ENCODE measurements at places on chromosomes 16 and 17. TPM values are rescaled to one million over a fixed set of nuclear protein-coding genes. Genes with fewer than 3 reads are reported as not detected.

Gene PSMD12
- total RNA-seq, result 51.1 TPM

GRCh38 chr16:56241596-56241995, 50.3 kb downstream of the GNAO1 start:
- no peaks in the 10 kb centered on the region for H3K36me3 ChIP-seq
- no peak overlapping the region for H3K27ac ChIP-seq
- no peak overlapping the region for H3K4me3 ChIP-seq
- H3K27me3 ChIP-seq, result no peaks in the 10 kb centered on the region
- no peaks in the 10 kb centered on the region for H3K4me1 ChIP-seq
- no peak for DNase-seq

Gene GP1BA
- total RNA-seq, result not detected

DNA sequence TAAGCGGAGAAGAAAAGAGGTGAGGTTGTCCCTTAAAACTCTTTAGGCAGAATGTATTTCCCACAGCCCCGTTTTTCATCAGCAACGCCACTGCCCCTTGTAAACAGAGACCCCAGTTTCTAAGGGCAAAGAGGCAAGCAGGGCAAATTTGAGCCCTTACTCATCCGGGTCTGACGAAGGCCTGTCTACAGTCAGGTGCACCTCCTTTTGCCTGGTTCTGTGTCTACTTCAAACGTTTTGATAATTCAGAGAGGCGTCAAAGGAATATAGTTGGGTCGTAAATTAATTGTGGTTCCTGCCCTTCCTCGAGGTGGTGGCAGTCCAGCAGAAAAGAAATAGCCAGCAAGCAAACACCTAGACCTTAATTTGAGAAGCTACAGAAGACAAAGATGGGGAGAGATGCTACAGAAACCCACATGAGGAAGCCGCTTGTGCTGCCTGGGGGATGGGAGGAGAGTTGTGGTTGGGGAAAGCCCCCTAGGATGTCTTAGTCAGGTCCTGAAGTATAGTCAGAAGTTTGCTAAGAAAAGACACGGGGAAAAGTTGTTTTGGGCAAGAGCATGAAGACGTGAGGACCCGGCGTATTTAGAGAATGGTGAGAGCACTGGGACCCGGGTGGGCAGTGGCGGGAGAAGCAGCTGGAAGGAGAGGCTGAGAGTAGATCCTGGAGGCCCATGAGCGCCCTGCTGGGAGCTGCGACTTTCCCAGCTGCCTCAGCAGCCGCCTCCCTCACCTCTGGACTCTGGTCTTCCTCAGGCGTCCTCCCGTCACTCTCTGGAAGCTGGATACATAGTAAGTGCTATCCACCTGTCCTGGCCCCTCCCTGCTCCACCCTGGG, 2.4 kb downstream of the FBRS start:
- H3K4me3 ChIP-seq, result peak overlapping the region; percentile 87
- DNase-seq, result peak; percentile 89
- H3K27me3 ChIP-seq, result no peaks in the 10 kb centered on the region
- H3K4me1 ChIP-seq, result peaks cover 15% of the 10 kb centered on the region

Gene CCNF
- total RNA-seq, result 38.2 TPM

Gene PRR15L
- 223 TPM for total RNA-seq

Gene MNT
- 20.7 TPM for total RNA-seq

- H3K27ac ChIP-seq, result no peak overlapping the region
- H3K4me3 ChIP-seq, result no peak overlapping the region
Measured at GRCh38 chr16:25841761-25842160, 150.0 kb downstream of the HS3ST4 start.

Gene MRPS23
- total RNA-seq, result 19.3 TPM

DNA sequence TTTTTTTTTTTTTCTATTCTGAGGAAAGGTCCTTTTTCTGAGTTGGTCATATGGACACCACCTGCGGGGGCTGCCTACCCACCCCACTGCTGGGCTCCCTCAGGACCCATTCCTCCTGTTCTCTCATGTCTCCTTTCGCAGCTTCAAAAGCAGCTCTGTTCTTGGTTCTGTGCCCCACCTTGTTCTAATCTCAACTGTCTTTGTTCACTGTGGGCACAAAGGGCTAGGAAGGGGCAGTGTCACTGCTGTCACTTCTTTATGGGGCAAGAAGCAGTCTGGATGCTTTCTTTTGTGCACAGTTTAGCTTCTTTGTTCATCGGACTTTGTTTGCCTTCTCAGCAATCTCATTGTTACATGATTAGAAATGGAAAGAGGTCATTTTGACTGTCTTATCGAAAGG, 7.1 kb downstream of the GOSR2 start:
- H3K27ac ChIP-seq, result no peak overlapping the region
- H3K27me3 ChIP-seq, result no peaks in the 10 kb centered on the region
- H3K4me1 ChIP-seq, result no peaks in the 10 kb centered on the region
- H3K36me3 ChIP-seq, result peaks cover 10% of the 10 kb centered on the region

DNA sequence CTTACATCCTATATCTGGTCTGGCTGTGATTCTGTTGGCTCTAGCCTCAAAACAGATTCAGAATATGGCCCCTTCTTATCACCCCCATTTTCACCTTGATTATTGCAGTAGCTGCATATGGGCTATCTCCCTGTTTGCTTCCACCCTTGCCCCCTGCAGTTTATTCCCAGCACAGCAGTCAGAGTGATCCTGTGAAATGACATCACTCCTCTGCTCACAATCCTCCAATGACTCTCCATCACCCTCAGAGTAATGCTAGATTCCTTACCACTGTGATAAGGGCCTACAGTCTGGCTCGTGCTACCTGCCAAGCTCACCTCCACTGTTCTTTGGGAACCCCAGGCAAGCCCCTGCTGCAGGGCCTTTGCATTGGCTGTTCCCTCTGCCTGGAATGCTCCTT, 92.5 kb downstream of the ASIC2 start:
- H3K36me3 ChIP-seq, result no peaks in the 10 kb centered on the region
- no peak for DNase-seq
- no peaks in the 10 kb centered on the region for H3K27me3 ChIP-seq
- no peaks in the 10 kb centered on the region for H3K4me1 ChIP-seq
- no peak overlapping the region for H3K4me3 ChIP-seq

Gene TMIGD1
- total RNA-seq, result 14.4 TPM

DNA sequence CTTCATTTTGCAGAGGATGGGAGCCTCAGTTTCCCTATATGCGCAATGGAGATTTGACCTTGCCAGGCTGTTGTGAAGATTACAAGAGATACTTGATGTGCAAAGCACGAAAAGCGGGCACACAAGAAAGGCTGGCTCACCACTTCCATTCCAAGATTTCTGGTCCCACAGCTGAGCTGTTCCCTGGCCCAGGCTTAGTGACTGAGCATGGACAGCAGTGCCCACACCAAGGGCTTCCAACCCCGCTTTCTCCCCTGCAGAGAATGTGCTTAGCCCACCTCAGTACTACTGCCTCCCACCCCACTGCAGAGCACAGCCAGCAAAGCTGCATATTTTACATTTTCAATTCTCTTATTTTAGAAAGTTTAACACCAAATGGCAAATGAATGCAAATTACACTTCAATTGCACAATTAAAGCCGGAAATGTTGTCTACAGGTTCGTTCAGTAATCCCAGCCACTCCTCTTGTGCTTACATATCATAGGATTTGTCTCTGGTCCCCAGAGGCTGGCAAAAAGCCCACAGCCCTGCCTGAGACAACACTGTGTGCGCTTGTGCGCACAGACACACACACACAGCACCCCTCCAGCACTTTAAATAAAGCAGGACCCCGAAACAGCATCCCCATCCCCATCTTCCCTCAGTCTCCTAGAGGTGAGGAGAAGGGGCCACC, 51.8 kb downstream of the VAC14 start:
- H3K27ac ChIP-seq, result peak overlapping the region; percentile 47
- no peak overlapping the region for H3K4me3 ChIP-seq
- H3K4me1 ChIP-seq, result peaks cover 40% of the 10 kb centered on the region
